ENCODE measurements at places on chromosomes 11 and 22.
A peak's percentile ranks its signal among the peaks of the same experiment; 100 is the strongest.

GRCh38 chr11:44633641-44634040 is 68.2 kb downstream of the CD82 start:
- H3K36me3 ChIP-seq, result no peaks in the 10 kb centered on the region
- peaks cover 5% of the 10 kb centered on the region for H3K4me1 ChIP-seq
- H3K27me3 ChIP-seq, result peaks cover 4% of the 10 kb centered on the region
- H3K4me3 ChIP-seq, result no peak overlapping the region

DNA sequence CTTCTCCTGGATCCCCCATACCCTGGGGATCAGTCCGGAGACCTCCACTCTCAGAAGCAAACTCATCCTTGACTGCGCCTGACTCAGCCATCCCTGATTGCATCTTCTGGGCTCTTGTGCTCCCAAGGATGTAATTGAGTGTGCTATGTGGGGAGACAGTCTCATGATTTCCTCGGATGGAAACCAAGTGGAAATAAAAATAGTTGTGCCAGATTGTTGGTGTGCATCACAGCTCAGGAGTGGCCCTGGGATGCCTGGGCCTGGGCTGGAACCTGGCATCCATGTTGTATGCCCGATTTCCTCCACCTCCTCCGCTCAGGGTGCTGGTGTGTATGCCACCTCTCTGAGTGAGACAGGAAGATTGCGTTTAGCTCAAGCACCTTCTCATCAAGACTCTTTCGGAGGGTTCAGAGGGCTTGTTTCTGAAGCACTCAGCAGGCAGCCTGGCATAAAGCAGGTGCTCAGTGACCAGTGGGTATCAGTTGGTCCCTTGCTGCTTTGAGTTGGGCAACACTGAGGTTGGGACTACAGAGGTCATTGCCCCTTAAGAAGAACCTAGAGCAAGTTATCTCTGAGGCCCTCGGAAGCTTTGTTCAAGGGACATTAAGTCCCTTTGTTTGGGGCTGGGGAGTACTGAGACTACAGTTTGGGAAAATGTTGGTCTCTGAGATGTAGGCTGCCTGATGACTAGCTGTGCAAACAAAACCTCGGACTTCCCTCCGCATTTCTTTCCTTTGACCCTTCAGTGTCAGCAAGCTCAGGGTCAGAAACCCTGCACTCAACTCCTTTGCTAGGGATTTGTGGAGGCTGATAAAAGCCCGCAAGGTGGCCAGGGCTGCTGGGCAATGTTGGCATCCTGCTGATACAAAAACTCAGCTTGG is 24.8 kb upstream of the MICAL2 start:
- H3K4me3 ChIP-seq, result no peak overlapping the region
- no peaks in the 10 kb centered on the region for H3K36me3 ChIP-seq
- no peak overlapping the region for H3K27ac ChIP-seq
- peaks cover 56% of the 10 kb centered on the region for H3K4me1 ChIP-seq
- no peaks in the 10 kb centered on the region for H3K27me3 ChIP-seq

DNA sequence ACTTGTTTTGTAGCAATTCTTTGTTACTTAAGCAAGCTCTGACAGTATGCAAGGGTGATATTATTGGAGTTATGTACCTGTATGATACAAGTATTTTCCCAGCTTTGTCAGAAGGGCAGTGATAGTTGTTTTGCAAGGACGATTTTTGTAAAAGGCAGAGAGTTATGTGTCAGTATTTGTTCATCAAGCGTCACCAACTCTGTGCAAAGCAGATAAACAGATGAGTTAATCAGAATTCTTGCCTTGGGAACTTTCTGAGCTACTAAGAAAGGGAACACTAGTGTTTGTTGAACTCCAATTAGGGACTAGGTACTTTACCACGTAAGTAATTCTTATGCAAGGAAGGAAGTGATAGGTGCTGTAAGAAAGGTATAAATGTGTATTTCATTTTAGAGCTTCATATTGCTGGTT is 1.4 kb downstream of the USP47 start:
- no peak for DNase-seq
- H3K4me3 ChIP-seq, result peak overlapping the region; percentile 87
- peaks cover 19% of the 10 kb centered on the region for H3K4me1 ChIP-seq
- H3K36me3 ChIP-seq, result no peaks in the 10 kb centered on the region

DNA sequence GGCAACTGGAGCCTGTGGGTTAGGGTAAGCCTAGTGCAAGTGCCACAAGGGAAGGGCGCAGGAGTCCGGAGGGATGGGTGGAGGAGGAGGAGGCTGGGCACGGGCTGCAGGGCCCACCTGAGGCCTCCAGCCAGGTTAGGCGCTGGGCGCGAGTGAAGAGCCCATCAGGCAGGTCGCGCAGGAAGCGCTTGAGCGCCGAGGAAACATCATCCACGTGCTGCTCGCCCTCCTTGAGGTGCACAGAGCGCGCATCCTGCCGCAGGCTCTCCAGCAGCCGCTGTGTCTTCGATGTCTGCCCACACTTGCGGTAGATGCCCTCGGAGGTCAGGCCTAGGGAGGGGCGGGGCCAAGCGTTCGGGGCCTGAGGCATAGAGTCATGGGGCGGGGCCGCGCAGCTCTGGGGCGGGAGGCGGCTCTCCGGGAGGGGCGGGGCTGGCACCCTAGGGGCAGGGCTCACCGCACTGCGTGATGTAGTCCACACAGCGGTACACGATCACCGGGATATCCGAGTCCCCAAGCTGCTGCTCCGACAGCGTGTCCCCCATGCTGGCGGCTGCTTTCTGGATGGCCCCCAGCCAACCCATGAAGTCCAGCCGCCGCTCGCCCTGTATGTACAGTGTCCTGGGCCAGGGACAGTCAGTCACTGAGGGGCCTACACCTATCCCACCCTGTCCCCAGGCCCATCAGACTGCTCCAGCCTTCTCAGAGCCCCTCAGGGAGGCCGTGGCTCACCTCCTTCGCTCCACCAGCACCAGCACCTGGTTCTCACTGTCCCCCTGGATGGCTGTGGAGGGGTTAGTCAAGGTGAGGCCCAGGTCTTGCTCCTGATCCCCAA is 22.9 kb upstream of the PDE2A start:
- H3K27ac ChIP-seq, result no peak overlapping the region
- no peaks in the 10 kb centered on the region for H3K27me3 ChIP-seq
- H3K36me3 ChIP-seq, result peaks cover 96% of the 10 kb centered on the region
- DNase-seq, result no peak

- no peaks in the 10 kb centered on the region for H3K27me3 ChIP-seq
- no peak overlapping the region for H3K4me3 ChIP-seq
- no peak overlapping the region for H3K27ac ChIP-seq
- H3K36me3 ChIP-seq, result no peaks in the 10 kb centered on the region
These were observed 83.1 kb downstream of the PARVA start for GRCh38 chr11:12460466-12460865.
